AG04449 (cell line): ENCODE measurements at places on chromosomes 1 and 21.
A peak's percentile ranks its signal among the peaks of the same experiment; 100 is the strongest.

- peak; percentile 33 for DNase-seq
These were observed 49.8 kb downstream of the LDLRAD2 start for GRCh38 chr1:21861602-21862429.

GRCh38 chr1:10794724-10795275 lies 1.6 kb downstream of the CASZ1 start:
- DNase-seq: no peak

- no peak for DNase-seq
These were observed 20.5 kb downstream of the PLA2G4A start for GRCh38 chr1:186849271-186849671.

- DNase-seq: no peak
These were observed 88.0 kb upstream of the AK4 start for GRCh38 chr1:65059930-65060538.

GRCh38 chr1:53620061-53620855 lies 118.7 kb downstream of the GLIS1 start:
- no peak for DNase-seq

DNA sequence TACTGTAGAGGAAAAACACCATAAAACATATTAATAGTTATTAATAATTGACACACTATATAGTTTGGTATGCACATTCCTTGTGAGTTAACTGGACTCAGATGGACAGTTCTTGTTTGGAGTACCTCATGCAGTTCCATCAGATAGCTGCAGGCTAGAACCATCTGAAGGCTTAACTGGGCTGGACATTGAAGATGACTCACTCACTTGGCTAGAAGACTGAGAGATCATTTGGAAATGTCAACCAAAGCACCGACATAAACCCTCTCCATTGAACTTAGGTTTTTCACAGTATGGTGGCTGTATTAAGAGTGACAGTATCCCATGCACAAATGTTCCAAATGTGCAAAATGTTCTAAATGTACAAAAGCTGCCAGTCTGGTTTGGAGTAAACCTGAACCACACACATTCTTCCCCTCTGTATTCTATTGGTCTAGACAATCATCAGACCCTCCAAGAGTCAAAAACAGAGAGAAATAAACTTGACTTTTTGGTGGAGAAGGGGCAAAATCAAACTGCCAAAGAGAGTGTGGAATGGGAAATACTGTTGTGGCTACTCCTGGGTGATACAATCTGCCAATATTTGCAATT lies 708.4 kb downstream of the KCNT2 start:
- no peak for DNase-seq

DNA sequence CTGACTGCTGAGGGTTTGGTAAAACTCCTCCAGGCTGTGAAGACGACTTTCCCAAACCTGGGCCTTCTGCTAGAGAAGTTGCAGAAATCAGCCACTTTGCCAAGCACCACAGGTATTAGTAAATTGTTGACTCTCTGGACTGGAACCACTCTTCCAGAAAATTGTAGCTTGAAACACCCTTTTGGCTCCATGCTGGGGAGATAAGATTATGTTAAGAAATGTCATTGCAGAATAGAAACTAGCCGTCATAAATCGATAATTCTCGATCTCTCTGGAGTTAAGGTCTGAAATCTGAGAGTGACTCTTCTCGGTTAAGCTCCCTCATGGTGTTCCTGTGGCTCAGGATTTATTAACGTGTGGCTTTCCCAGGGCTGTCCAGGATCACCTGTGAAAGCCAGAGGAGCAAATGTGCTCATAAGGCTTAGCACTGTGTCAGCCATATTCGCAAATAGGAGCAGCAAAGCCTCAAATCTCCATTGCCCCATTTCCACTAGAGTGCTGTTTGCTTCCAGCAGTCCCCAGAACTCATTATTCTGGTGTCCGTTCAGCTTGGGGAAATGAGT lies 54.6 kb downstream of the ZBTB40 start:
- no peak for DNase-seq

DNA sequence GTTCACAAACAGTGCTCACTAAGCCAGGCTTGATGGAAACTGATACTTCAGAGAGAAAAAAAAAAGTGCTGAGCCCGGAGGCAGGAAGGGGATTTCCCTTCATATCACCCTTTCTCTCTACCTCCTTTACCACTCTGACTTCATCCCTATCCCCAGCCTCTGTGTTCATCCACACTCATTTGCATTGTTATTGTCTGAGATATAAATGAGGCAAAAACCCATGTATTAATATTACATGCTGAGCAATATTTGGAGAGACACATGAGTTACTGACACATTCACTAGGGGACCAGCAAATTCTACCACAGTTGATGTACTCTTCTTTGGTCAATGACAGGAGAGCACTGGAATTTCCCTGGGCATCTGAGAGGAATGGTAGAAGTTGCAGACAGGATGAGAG lies 175.8 kb downstream of the TNFSF18 start:
- DNase-seq: no peak

GRCh38 chr1:66210635-66211244 lies 323.2 kb upstream of the SGIP1 start:
- no peak for DNase-seq

DNA sequence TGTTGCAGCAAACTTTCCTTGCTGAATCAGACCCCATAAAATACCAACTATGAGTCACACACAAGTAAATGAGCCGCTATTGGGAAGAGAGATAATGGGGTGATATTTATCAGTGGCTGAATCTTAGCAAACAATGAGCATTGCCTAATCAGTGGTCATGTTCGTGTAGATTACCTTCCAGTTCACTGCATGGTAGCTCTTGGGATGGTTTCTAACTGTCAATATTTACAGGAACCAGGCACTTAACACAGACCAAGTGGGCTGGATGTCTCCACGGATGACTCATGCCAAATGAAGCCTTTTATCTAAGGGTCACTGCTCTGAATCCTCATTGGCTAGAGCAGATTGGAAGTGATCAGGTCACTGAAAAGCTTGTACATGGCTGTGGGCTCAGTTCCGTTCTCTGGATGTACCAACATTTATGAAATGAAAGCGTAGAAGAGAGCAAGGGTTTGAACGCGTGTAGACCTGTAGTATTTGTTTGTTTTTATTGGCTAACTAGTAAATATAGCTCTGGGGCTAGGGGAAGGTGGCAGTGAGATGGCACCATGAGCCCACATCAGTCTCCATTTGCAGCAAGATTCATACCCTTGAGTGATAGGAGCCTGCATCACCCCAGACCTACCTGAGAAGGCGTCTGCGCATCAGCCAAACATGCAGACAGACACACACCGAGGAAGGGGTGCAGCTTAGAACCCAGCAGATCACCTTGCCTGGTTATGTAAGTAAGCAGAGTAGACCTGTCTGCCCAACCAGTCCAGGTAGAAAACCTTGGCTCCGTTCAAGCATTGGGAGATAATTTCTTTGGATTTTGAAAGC lies 153.3 kb downstream of the TOMM20 start:
- peak; percentile 70 for DNase-seq

DNA sequence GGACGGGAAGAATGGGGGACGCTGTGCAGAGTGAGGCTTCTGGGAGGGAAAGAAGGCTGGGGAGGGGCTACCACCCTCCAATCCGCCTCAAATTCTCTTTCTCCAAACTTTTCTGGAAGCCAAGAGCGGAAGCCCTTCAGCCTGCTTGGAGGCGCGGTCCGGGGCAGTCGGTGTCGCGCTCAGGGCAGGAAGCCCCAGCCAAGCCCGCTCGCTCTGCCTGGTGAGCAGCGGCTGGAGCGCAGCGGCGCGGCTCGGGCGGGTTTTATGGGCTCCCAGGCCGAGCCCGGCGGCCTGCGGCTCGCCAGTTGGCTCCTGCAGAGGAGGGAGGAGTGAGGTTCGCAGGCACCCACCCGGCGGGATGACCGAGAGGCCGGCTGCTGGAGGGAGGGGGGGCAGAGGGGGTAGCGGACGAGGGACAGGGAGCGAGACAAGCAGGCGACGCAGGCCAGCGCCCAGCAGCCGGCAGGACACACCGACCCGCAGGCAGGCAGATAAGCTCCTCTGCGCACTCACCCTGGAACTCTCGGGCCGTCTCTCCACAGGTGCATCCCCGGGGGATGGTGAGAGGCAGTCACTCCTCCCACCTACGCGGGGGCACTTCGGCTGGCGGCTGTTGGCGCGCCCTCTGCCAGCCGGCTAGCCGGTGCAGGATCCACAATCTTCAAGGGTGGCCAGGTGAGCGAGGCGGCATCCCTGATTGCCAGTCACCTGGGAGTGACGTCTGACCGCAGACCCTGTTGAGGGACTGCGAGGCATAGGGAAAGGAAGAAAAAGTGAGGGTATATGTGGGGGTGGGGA lies at the start of gene AVPR1B:
Gene AVPR1B (minus strand): TSS at position 238 of the 798 bp plus-strand sequence. CDS start 498 bp downstream, outside the sequence.
- no peak for DNase-seq

- no peak for DNase-seq
These were observed 70.7 kb upstream of the PDC start for GRCh38 chr1:186531561-186532165.

GRCh38 chr1:35876988-35877387 lies 6.0 kb upstream of the AGO1 start:
- no peak for DNase-seq

GRCh38 chr1:235874261-235874660 lies 7.6 kb upstream of the LYST start:
- DNase-seq: no peak

DNA sequence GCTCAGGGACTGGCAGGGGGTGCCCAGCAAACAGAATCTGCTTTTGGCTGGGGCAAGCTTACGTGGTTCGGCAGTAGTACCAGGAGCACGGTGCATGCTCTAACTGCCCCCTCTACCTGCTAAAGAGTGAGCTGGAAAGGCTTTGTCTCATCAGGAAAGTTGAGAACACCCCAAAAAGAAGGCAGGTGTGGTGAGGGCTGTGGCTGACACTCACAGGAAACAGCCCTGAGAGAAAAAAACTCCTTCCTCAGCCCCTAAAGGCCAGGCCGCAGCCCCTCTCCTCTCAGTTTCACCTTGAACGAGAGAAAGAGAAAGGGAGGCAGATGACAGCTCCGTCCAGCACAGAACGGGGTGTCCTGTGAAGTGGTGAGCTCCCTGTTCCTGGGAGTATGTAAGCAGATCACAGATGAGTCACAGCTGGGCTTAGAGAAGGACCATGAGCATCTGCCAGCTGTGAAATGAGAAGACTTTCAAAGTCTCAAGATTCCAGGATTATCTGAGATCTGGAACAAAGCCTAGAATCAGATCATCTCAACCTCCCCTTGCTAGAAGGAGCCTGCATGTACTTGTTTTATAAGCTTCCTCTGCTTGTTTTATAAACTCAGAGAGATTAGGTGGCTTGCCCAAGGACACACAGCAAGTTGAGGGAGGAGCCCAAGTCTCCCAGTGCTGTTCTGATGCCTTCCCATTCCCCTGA lies 13.4 kb downstream of the LAPTM5 start:
- DNase-seq: no peak

GRCh38 chr1:193411714-193412113 lies 225.3 kb upstream of the B3GALT2 start:
- no peak for DNase-seq

DNA sequence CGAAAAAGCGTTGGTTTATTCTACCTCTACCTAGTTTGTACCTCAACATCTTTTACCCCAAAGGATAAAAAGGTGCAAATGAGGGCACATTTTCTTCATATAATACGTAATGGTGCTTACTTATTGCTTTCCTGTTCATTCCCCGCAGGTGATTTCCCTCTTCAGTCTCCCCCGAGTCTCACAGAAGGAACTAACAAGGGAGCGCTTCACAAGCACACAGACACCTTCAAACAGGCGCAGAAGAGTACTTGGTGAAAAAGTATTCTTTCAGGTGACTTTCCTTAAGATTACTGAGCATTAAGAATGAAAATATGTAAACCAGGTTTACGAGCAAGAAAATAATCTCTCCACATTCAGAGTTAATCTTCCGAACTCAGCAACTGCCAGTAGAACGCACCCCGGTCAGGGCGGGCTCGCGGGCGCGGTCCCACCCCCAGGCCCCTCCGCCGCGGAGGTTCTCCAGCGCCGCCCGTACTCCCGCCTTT lies 511 bp upstream of the RABGAP1L start:
- no peak for DNase-seq

DNA sequence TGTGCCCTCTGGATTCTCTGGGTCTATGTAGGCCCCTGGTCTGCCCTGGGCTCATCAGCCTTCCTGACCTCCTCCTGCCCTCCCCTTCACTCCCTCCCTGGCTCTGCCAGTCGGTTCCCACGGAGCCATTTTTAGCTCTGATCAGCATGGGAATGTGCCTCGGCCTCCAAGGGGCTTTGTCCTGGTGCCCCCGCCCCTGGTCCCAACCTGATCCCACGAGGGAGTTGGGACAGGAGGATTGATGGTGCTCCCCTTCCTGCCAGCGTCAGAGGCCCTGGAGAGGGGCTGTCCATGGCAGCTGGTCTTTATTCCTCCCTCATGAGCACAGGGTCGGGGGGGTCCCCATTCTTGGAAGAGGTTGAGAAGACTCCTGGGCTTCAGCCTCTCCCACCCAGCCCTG lies 24.9 kb downstream of the ETNK2 start:
- no peak for DNase-seq

- no peak for DNase-seq
These were observed 38.5 kb downstream of the TGFB2 start for GRCh38 chr1:218383681-218384080.

- no peak for DNase-seq
These were observed 210.0 kb downstream of the PLA2G4A start for GRCh38 chr1:187038784-187039183.

- no peak for DNase-seq
These were observed 115.4 kb upstream of the HOOK1 start for GRCh38 chr1:59699227-59699847.

DNA sequence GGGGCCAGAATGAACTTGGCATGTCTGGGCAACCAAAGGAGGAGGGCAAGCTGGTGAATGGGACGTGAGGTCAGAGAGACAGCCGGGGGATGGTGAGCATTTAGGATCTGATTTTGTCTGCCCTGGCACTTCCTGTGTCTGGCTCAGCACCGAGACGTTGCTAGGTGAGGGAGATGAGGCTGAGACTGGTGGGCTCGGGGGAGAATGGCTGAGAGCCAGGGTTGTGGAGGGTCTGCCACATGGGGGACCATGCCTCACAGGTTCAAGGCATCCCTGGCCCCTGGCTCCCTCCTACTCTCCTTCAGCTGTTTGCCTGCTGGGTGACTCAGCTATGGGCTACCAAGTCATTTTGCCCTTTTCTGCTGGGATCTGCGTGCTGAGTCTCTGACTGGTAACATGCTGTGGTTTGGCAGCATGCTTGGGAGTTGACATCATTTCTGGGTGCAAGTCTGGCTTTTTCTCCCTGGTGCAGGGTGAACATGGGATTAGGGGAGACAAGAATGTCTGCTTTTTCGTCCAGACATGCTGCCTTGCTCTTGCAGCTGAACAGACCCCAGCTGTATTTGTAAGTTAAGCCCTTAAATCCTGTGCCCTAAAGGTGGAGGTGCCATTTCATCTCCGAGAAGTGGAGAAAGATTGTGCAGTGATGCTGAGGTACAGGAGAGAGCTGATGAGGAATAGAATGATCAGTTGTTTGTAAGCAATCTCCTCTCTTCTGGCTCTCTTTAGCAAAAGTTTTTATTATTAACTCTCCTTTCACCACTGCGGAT lies 17.6 kb downstream of the GALNT2 start:
- DNase-seq: peak; percentile 97

- DNase-seq: no peak
These were observed 44.0 kb downstream of the ATP2B4 start for GRCh38 chr1:203670594-203670993.
